Thoracic aorta (tissue), 2 donors: ENCODE measurements at places on chromosomes 2 and 18.

DNA sequence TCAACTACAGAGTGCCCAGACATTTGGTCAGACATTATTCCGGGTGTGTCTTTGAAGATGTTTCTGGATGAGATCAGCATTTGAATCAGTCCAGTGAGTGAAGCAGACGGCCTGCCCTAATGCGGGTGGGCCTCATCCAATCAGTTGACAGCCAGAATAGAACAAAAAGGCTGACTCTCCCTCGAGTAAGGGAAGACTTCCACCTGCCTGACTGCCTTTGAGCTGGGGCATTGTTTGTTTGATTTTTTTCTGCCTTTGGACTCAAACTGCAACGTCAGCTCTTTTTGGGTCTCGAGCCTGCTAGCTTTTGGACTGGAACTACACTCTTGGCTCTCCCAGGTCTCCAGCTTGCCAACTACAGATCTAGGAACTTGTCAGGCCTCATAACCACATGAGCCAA lies 111.7 kb upstream of the AGAP1 start:
- DNase-seq: no peak

DNA sequence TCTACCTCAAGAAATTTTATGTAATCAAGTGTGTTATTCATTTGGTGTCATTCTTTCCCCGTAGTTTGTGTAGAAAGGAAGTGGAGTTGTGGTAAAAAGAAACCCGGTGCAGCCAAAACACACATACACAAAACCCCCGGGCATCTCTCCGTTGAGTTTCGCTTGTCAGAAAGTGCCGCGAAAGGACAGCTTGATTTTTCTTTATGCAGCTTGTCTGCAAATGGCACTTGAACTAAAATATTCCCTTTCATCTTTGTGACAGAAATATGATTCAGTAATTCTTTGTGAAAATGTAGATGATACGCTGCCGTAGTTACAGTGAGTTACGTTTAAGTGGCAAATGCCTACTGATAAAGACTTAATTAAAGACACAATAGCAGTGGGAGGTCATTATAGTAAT lies 268.8 kb upstream of the SPRED2 start:
- DNase-seq: no peak

GRCh38 chr2:8049851-8050571 lies 631.8 kb upstream of the ID2 start:
- no peak for DNase-seq

DNA sequence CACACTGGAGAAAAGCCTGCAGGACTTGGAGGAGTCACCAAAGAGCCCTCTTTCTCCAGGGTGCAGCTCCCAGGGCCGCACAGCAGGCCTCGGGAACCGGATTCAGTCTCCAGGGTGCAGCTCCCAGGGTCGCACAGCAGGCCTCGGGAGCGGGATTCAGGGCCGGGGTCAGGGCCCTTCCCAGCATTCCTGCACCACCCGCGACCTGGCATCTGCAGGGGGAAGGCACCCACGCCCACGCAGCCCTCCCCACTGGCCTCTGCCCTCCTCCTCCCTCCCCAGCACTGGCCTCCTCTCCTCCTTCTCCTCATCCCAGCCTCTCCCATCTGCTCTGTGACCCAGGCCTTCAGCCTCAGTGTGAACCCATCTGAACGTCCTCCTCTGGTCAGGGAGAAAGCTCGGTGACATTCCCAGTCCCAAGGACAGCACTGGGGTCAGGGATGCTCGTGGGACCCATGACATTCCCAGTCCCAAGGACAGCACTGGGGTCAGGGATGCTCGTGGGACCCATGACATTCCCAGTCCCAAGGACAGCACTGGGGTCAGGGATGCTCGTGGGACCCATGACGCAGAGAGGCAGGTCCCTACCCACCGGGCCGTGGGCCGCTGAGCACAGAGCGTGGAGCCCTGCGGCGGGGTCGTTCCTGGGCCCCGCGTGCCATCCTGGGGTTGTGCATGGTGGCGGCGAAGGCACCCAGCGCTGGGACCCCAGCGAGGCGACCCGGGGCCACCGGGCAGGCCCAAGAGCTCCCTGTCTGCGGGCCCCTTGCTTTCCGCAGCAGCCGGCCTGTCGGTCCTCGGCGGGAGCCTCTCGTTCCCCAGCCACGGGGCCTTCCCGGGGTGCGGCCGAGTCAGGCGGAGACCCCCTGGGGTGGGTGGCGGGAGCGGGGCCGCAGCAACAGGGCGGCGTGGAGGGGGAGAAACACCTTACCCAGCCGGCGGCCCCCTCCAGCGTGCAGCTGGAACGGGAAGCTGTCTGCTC lies 550.2 kb upstream of the SALL3 start:
- no peak for DNase-seq

DNA sequence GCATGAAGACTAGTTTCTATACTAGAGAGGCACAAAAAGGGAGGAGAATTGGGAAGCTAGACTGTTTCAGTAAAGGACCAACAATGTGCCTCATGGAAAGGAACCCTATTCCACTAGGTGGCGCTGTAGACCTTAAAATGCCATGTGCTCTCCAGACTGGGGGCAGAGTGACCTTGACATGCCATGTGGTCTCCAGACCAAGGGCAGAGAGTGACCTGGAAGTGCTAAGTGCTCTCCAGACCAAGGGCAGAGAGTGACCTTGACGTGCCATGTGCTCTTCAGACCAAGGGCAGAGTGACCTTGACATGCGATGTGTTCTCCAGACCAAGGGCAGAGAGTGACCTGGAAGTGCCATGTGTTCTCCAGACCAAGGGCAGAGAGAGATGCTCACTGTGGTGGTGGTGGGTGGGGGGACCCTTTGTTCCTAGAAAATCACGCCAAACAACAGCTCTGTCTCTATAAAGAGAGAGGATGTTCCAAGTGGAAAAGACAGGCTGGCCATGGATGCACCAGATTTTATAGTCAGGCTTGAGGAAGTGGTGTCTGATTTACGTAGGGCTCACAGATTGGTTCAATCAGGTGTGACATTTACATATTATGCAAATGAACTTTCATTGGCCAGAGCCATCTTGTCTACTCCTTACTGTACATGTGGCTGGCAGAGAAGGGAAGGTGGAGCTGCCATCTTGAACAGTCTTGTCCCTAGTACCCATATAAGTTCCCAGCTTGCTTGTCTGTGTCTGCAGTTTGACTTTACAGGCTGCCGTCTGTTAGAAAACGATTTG lies 344.0 kb upstream of the DDX18 start:
- DNase-seq: no peak

DNA sequence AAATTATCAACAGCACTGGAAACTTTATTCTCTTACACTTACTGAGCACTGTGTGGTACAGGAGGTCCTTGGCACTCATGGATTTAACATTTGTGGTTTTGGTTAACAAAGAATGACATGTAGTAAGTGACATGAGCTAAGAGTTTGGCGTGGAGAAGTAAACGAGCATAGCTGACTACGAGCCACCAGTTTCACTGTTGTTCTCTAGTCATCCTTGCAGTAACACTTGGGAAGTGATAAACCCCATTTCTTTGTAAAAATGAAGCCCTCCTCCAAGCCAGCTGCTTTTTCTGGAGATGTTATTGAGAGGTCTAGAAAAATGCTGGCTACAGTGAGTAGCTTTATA lies 32.7 kb downstream of the QPCT start:
- DNase-seq: no peak

GRCh38 chr2:113180131-113180946 lies 6.6 kb downstream of the PSD4 start:
- DNase-seq: no peak

- no peak for DNase-seq
Observed at GRCh38 chr2:71824436-71824835, 323.2 kb downstream of the CYP26B1 start.

GRCh38 chr2:39550701-39551285 lies 113.7 kb upstream of the MAP4K3 start:
- no peak for DNase-seq

GRCh38 chr2:20100711-20101110 lies 49.3 kb upstream of the LAPTM4A start:
- no peak for DNase-seq

- no peak for DNase-seq
Observed at GRCh38 chr2:152890736-152891135, 172.3 kb downstream of the ARL6IP6 start.

DNA sequence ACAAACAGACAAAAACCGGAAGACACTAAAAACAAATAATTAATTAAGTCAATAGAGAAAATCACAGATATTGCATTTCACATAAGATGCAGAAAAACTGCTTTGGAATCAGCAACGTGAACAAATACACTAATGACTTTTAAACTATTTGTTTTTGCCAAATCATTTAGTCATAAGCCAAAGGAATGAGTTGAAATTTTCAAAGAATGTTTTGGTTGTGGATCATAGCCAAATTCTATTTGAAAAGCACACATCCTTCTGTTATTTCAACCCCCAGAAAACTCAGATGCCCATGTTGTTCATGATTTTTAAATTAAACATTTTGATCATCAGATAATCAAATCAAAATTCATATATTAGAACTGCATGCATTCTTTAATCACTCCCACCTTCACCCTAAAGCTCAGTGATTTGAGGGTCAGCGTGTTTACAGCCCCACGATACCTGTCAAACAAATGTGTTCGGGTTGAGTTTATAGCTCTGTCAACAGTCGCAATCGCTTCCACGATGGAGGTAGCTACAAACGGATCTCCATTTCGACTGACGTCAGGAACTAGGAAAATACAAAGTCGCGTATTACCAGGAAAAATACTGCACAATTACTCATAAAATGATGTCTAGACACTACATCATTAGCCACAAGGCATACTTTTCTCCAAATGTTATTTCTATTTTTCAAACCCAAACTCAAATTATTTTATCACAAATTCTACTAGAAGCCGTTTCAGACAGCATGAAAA lies 90.2 kb downstream of the PXDN start:
- no peak for DNase-seq

GRCh38 chr2:132581991-132582738 lies 87.8 kb downstream of the LYPD1 start:
- no peak for DNase-seq

- DNase-seq: no peak
Observed at GRCh38 chr2:149348291-149348690, 17.9 kb downstream of the LYPD6 start.

DNA sequence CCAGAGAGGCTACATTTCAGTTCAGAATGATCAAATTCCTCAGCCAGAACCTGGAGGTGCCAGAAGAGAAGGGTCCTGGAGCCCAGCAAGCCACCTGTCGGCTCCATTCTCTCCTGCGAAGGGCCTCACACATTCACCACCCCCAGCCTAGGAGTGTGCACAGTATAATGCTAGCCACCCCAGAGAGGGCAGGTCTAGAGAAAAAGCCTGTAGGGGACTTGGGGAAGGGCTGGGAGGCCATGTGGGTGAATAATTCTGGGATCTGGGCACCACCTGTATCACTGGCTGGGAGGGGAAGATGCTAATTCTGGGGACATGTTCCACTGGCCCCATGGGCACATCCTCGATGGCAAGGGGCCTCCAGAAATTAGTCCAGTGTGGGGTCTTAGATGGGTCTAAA lies 127.6 kb upstream of the HNMT start:
- DNase-seq: no peak

- no peak for DNase-seq
Observed at GRCh38 chr2:45343251-45344017, 267.6 kb downstream of the SRBD1 start.

DNA sequence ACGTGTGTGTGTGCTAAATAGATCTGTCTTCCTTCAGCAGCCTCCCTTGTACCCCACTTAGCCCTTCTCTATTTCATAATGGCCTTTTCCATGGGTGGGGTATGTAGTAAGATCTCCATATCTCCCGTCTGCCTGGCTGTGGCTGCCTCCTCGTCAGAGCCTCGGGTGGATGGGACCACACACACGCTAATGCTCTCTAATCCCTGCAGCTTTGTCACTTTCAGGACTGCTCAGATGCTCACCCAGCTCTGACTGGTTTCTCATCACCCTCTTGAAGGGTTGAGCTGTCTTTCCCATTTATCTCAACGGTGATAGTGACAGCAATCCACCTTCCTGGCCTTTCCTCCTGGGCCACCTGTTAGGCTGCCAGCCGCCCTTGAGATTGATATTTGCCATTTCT lies 95.3 kb downstream of the DCC start:
- DNase-seq: no peak

- DNase-seq: no peak
Observed at GRCh38 chr2:37361994-37362698, 17.7 kb downstream of the QPCT start.

DNA sequence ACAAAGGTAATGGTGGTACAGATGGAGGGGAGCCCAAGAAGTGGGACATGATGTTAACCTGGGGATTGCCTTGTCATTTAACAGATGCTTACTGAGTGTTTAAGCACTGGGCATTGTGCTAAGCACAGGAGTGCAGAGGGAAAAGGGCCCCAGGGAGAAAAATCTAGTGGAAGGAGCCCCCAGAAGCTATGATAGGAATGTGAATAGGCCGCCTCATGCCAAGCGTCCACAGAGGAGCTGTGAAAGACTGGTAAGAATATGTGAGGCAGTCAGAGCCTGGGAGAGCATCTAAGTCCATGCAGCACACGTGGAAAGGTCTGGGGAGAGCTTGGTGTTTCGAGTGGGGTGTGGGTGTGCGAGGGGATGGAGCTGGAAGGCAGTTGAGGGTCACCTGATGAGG lies 5.5 kb downstream of the ZNF532 start:
- DNase-seq: no peak

GRCh38 chr18:67510831-67511230 lies 5.7 kb downstream of the DSEL start:
- DNase-seq: no peak

- DNase-seq: no peak
Observed at GRCh38 chr2:126644630-126645191, 11.2 kb upstream of the GYPC start.

DNA sequence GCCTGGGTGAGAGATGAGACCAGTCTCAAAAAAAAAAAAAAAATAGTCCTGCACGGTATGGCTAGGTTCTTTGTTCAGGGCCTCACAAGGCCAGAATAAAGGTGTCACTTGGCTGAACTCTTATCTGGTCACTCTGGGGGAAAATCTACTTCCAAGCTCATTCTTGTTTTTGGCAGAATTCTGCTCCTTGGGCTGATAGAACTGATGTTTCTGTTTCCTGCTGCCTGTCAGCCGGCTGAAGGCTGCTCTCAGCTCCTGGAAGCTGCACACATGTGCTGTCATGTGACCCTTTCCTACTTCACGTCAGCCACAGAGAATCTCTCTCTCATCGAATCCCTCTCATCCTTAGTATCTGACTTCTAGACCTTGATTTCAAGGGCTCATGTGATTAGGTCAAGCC lies 10.4 kb downstream of the CSRNP3 start:
- DNase-seq: no peak

DNA sequence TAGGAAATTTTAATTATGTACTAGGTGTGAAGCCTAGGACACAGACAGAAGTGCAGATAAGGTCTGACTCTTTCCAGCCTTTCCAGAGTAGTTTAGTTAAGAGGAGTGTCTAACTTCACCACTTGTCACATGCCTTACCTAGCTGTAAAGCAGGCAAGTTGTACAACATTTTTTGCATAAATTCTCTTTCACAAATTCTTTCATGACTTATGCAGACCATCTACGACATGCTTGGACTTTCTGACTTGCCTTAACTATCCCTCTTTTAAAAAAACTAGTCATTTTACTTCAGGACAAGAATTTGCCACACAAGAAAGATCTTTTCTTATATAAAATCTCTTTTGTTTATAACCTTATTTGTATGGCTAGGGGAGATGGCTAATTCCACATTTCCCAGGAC lies 1273.6 kb upstream of the SLC39A10 start:
- DNase-seq: no peak
